ENCODE measurements at places on chromosomes 3 and 15. TPM values are rescaled to one million over a fixed set of nuclear protein-coding genes. Genes with fewer than 3 reads are reported as not detected.

FGF12 gene
- total RNA-seq: not detected

FYCO1 gene
- total RNA-seq: 24.5 TPM

DPPA4 gene
- total RNA-seq: under 0.01 TPM

TEX55 gene
- total RNA-seq: not detected

HEG1 gene
- total RNA-seq: 146 TPM

SAXO2 gene
- 1.1 TPM for total RNA-seq

FBLN2 gene
- 243 TPM for total RNA-seq

LMOD3 gene
- 0.28 TPM for total RNA-seq
